ENCODE measurements at places on chromosomes 12 and 14.

DNA sequence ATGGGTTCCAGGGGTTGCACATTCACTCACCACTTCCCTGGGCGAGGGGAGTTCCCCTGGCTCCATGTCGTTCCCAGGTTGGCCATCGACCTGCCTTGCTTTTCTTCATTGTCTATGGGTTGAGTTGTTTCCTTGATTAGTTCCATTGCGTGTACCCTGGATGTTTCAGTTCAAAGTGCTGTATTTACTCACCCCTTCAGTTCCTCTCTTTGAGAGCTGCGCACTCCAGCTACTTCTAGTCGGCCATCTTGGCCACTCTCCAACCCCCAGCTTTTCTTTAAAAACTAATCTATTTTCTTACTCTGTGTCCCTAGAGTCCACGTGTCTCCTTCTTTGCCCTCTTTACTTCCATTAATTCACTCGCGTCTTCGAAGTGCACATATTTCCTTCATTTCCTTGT is 11.7 kb downstream of the CLEC2A start:
- DNase-seq = no peak

- no peak for DNase-seq
These were observed 416.6 kb downstream of the ZFP36L1 start for GRCh38 chr14:68376067-68376779.

GRCh38 chr12:32139064-32139421 is 32.4 kb downstream of the BICD1 start:
- no peak for DNase-seq

- no peak for DNase-seq
These were observed 70.1 kb upstream of the HIF1A start for GRCh38 chr14:61625165-61625564.

DNA sequence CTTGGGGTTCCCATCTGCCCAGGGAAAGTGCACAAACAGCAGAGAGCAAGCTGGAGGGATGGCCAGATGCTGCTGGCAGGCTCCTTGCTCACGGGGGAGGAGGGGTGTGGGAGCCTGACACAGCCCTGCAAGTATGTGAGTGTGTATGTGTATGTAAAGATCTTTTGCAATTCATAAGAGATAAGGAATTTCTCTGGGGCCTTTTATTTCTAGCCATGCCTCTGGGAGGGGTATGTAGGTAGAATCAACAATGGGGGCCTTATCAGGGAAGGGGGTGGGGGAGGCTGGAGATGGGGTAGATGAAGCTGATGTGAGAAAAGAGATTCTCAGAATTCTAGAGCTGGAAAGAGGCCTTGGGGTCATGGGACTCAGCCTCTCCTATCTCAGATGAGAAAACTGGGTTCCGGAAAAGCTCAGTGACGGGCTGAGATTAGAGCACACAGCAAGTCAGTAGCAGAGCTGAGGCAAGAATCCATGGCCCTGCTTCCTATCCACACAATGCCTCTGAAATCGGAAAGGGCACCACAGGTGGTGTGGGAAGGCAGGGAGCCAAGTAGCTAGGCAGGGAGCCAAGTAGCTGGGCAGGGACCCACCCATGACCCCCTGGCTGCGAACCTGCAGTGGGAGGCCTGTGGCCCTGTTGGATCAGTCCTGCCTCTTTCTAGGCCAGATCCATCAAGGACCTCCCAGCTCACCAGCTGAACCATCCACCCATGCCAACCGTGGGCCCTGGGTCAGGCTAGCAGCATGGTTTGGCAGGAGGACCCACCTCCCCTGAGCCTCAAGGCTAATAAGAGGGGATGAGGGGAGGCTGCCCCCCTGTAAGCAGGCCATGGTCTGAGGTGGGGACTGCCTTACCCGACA is 54.7 kb downstream of the PLEKHG3 start:
- no peak for DNase-seq

DNA sequence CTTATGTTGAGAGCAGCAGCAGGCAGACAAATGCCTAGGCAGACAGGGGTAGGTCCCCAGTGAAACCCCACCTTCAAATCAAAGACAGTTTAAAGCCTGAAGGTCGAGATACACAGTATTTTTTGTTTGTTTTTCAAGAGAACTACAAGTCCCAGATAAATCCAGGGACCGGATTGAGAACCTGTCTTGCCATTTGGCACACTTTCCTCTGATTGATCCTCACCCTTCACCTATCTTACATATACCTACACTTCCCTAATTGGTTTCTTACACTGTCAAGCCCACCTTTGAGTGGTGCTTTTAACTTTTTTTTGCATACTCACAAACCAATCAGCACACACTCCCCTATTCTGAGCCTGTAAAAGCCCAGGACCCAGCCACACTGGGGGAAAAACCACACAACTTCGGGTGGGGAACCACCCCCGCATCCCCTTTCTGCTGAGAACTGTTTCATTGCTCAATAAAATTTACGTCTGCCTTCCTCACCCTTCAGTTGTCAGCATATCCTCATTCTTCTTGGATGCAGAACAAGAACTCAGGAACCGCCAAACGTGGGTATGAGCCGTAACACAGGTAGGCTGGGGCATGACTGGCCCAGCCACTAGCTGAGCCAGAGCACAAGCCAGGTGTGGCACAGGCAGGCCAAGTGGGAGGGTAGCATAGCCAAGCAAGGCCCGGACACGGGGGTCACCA is 11.1 kb downstream of the DICER1 start:
- no peak for DNase-seq

DNA sequence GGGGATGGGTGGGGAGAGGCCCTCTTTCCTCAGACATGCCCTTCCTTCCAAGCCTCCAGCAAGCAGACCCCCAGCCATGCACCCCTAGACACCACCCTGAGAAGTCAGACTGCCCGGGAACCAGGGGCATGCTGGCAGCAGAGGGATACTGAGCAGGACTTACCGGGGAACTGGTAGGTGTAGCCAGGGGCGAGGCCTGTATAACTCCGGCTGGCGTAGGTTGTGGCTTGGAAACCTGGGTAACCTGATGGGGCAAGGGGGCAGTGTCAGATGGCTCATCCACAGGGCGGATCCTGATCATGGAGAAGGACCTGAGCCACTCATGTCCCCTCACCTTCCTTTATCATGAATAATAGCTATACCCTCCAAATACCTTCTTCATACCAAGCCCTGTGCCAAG is 15.8 kb downstream of the MSI1 start:
- DNase-seq = no peak

GRCh38 chr12:51591016-51591901 is at the start of gene SCN8A:
Gene SCN8A, plus strand, starts transcription at chr12:51591233. Its CDS starts 71,585 bp downstream, at chr12:51662818.
- peak; percentile 56 for DNase-seq

GRCh38 chr12:111846016-111846415 is 4.0 kb downstream of the MAPKAPK5 start:
- no peak for DNase-seq

GRCh38 chr12:32252199-32253073 is 145.8 kb downstream of the BICD1 start:
- DNase-seq = no peak

GRCh38 chr12:25155022-25155576 is 39.9 kb downstream of the DNAI7 start:
- DNase-seq = no peak

DNA sequence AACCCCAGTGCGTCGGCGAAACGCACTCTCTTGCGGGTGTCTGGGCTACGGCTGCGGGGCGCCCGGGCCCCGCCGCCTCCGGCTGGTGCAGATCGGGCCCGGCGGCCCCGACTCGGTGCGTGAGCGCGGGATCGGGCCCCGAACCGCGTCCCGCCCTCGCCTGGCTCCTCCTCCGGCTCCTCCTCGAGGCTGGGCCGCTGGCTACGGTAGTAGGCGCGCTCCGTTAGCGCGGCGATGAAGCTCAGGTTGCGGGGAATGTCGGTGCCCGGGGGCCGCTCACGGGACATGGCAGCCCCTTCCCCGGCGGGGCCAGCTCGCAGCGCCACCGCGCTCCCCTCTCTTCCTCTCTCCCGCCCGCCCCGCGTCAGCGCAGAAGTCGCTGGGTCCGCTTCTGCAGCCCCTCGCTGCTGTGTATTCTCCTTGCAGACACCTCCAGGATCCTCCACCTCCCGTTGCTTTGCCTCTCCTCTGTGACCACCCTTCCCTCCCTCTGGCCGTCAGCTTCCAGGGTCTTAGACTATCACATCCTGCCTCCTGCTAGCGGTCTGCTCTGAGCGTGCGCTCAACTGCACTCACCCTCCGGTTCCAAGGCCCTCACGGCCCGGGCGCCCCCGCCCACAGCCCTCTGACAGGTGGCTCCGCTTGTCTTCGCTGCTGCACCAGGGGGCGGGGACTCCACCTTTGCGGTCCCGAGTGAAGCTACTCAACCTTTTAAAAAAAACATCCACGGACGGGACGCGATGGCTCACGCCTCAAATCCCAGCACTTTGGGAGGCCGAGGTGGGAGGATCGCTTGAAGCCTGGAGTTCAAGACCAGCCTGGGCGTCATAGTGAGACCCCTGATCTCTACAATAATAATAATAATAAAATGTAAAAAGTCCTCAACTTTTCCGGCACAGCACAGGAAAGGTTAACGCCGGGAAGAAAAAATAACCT is at the start of gene PPP1R3E:
TSS of gene PPP1R3E (minus strand) at position 570 of the 936 bp plus-strand sequence. CDS start at position 287, 283 bp downstream.
- peak; percentile 56 for DNase-seq

- no peak for DNase-seq
These were observed 30.1 kb upstream of the TSPAN11 start for GRCh38 chr12:30896461-30896860.

- no peak for DNase-seq
These were observed 524 bp upstream of the P2RX2 start for GRCh38 chr12:132617822-132618682.

DNA sequence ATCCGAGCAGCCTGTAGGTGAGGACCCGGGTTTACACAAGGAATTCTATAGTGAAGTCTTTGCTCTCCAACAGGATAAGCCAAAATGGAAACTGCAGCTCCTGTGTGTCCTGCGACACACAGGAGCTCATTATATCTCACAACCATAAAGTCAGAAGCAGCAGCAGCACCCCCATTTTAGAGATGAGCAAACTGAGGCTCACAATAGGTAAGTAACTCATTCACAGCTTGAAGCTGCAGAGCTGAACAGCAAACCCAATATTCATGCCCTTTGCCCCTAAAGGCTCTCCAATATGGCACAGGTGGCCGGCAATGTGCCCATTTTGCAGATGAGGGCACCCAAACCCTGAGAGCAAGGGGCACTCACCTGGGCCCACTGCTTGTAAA is 4.6 kb downstream of the NCOR2 start:
- no peak for DNase-seq

DNA sequence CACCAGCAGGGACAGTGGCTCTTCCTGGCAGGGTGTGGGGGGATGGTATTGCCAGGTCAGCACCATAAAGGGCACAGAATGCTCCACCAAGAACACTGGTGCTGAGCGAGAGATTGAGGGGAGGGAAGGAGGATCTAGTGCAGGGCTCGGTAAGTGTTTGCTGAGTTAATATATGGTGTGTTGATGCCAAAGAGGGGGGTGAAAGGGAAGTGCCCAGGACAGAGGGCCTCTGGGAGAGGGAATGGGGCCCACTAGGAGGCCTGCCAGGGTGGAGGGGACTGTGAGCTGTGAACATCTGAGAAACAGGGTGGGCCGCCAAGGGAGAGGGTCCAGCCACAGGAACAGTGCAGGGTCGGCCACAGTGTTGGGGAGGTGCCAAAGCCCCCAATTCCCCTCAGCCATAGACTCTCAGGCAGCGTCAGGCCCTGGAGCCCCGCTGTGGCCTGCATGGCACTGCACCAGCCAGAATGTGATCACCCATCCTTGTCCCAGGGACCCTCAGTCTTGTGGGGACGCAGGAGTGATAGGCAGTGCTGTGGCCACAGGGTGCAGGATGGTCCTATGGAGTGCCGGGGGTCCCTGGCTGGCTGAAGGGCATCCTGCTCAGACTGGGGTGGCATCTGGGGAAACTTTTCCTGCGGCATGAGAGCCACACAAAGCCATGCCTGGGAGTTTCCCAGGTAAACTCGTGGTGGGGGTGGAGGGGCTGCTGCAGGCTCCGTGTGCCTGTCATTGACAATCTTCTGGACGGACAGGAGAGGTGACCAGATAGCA is 11.9 kb downstream of the RIN3 start:
- no peak for DNase-seq

- no peak for DNase-seq
These were observed 178.5 kb downstream of the DAD1 start for GRCh38 chr14:22410497-22410896.

- no peak for DNase-seq
These were observed 7.4 kb upstream of the OR10P1 start for GRCh38 chr12:55629058-55629841.

DNA sequence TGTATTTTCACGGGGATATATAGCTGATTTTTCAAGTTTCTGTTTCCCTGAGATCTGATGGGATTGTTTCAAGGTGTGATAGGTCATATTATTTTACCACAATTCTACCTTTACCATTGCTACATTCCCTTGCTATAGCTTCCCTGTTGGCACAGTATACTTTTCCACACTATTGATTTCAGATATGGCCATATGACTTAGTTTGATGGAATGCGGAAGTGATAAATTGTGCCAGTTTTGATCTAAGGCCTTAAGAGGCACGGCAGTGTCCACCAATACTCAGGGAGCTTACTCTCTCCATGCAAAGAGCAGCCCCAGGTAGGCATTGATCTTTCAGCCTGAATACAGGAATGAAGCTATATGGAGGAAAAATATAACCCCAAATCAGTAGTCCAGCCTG is 315.7 kb downstream of the SLC16A7 start:
- DNase-seq = no peak

- no peak for DNase-seq
These were observed at the start of gene P3H3 for GRCh38 chr12:6827982-6828780. Gene P3H3, plus strand, starts transcription at chr12:6828407. Its CDS starts 34 bp downstream, at chr12:6828441.

GRCh38 chr12:13120413-13120812 is 16.9 kb upstream of the GSG1 start:
- DNase-seq = no peak

- no peak for DNase-seq
These were observed 510 bp upstream of the TTC8 start for GRCh38 chr14:88823968-88824313.

- no peak for DNase-seq
These were observed 85.8 kb downstream of the ATP23 start for GRCh38 chr12:58026897-58027891.

DNA sequence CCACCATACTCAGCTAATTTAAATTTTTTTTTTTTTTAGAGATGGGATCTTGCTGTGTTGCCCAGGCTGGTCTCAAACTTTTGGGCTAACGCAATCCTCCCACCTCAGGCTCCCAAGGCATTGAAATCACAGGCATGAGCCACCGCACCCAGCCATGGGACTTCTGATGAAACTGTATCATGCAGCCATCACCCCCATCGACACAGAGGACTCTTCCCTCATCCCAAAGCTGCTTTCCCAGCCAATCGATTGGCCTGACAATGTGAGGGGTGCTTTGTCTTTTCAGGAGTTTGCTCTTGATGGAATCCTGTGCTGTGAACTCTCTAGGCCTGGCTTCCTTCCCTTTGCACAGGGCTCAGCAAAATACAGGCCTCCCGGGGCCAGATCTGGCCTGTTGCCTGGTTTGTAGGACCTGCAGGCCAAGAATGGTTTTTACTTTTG is 59.6 kb upstream of the NCOR2 start:
- no peak for DNase-seq

- no peak for DNase-seq
These were observed 1057.7 kb downstream of the VRK1 start for GRCh38 chr14:97854918-97855317.

- no peak for DNase-seq
These were observed 4.7 kb upstream of the PSMA6 start for GRCh38 chr14:35287431-35288013.
